ENCODE measurements at places on chromosomes 12 and 14.

- no peaks in the 10 kb centered on the region for H3K36me3 ChIP-seq
- no peaks in the 10 kb centered on the region for H3K4me1 ChIP-seq
- H3K27me3 ChIP-seq = no peaks in the 10 kb centered on the region
- DNase-seq = no peak
Observed at GRCh38 chr14:42428996-42429395, 822.3 kb downstream of the LRFN5 start.

GRCh38 chr14:63964113-63964512 is 111.3 kb downstream of the SYNE2 start:
- no peak for DNase-seq
- H3K4me1 ChIP-seq = peaks cover 7% of the 10 kb centered on the region
- no peaks in the 10 kb centered on the region for H3K27me3 ChIP-seq
- H3K36me3 ChIP-seq = peaks cover 9% of the 10 kb centered on the region
- H3K27ac ChIP-seq = no peak overlapping the region

GRCh38 chr14:47490766-47491165 is 184.6 kb downstream of the MDGA2 start:
- H3K4me1 ChIP-seq = no peaks in the 10 kb centered on the region
- no peak overlapping the region for H3K27ac ChIP-seq
- no peak for DNase-seq
- H3K27me3 ChIP-seq = no peaks in the 10 kb centered on the region
- H3K4me3 ChIP-seq = no peak overlapping the region

- no peak overlapping the region for H3K27ac ChIP-seq
- no peaks in the 10 kb centered on the region for H3K4me1 ChIP-seq
- H3K4me3 ChIP-seq = no peak overlapping the region
- no peaks in the 10 kb centered on the region for H3K36me3 ChIP-seq
- H3K27me3 ChIP-seq = no peaks in the 10 kb centered on the region
Observed at GRCh38 chr14:20494935-20495766, 10.2 kb upstream of the RNASE10 start.

DNA sequence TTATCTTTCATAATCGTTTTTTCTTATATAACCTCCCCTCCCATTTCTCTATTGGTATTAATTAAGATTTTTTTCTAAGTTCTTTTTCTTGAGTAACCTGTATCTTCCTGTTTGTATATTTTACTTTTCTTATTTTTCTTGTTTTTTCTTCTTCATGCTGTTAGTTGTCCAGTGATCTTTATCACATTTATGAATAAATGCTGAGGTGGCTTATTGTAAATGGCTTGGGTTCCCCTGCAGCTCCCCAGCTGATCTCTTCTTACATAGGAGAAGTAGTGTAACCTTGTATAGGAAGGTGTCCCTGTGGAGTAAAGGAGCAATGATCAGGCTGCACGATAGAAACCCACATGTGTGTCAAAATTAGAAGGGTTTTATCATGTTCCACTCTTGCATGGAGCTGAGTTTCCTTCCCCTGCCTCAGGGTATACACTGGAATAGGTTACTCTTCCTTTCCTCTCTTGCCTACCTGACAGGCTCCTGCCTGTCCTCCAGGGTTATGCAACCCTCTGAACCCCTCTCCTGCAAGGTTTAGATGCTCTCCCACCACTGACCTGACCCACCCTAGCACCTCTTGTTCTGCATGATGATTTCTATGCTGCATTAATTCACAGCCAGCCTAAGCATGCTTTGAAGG is 334.8 kb upstream of the RGS6 start:
- no peaks in the 10 kb centered on the region for H3K27me3 ChIP-seq
- no peaks in the 10 kb centered on the region for H3K36me3 ChIP-seq
- H3K27ac ChIP-seq = no peak overlapping the region
- H3K4me1 ChIP-seq = no peaks in the 10 kb centered on the region
- H3K4me3 ChIP-seq = no peak overlapping the region
- no peak for DNase-seq

GRCh38 chr14:84493779-84494178 is 1036.2 kb upstream of the FLRT2 start:
- no peaks in the 10 kb centered on the region for H3K36me3 ChIP-seq
- H3K27me3 ChIP-seq = no peaks in the 10 kb centered on the region
- no peaks in the 10 kb centered on the region for H3K4me1 ChIP-seq
